ENCODE measurements at places on chromosomes 11 and 22.

- no peak for DNase-seq
Measured at GRCh38 chr11:30919389-30920152, 333.4 kb upstream of the MPPED2 start.

- no peak for DNase-seq
Measured at GRCh38 chr11:124776865-124777645, 15.0 kb upstream of the ESAM start.

DNA sequence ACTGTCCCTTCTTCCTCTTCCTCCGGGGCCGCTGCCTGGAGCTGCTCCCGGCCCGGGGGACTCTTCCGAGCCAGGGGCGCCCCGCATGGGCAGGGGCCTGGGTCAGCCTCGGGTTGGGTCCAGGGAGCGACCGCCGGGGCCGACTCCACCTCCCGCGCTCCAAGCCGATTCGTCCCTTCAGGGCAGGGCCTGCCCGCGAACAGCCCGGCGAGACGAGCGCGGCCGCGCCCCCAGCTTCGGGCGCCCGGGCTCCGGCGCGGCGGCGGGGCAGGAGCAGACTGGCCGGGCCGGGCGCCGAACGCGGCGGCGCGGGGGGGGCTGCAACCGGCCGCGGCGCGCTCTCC is at the start of gene LARGE1:
Gene LARGE1, minus strand, starts transcription at position 280 of the 344 bp plus-strand sequence.
- no peak for DNase-seq

DNA sequence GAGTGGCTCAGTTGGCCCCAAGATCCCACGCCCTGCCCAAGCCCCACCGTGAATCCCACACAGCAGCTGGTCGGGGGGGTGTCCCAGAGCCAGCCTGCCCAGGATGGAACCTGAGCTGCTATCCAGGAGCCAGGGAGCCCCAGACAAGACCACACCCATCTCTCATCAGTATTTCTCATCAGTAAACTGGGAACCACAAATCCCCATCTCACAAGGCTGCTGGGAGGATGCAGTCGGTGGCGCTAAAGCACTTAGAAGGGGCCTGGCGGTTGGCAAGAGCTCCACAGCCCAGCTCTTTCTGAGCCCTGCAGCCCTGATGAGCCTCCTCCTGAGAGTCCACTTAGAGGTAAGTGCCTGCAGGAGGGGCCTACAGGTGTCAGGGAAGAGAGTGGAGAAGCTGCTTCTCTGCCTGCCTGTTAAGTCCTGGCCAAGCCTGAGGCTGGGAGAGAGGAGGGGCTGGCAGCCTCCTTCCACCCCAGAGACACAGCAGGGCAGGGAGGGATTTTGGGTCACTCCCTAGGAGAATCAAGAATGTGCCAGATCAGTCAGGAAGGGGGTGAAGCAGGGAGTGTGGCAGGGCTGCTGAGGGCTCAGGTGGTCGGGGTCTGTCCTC is 6.1 kb downstream of the FADS3 start:
- no peak for DNase-seq

- DNase-seq, result no peak
Measured at GRCh38 chr11:10359171-10359570, 54.3 kb downstream of the ADM start.

DNA sequence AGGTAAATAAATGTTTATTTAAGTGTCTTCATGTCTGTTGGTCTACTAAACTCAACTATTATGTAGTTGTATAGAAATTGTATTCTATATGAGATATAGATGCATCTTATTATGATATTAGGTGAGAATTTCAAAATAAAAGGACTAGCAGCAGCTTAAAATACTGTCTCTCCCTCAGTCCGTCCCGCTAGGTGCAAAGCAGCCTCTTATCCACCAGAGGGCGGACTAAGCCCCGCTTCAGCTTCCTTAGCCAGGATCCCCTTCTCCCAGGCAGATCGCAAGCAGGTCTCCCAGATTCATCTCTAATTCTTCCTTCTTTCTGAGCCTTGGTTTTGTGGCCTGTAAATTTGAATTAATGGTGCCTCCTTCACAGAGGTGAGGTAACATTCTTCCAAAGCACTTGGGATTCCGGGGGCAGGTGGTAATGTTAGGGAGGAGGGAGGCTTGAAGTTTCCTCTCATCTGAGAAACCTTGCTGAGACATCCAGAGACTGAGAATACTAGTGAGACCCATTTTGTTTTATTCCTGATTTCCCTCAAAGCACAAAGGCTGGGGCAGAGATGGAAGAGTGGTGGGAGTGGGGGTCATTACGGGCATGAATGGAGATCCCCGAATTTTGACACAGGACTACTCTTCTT is 13.5 kb upstream of the INSC start:
- peak; percentile 7 for DNase-seq

DNA sequence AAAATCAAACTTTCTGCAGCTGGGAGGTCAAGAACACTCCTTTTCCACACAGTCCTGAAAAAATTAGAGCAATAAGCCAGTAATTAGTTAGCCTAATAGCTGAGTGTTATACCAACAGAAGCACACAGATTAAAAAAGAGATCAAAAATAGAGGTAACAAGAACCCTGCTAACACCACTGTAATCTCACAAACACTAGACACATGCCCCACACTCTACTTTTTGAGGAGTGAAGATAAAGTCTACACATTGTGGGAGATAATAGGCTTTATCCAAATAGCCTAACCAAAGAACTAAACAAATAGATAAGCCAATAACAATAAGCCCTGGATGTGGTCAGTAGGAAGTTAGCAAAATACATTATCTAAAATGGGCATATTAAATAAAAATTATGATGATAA is 372.7 kb upstream of the ANO5 start:
- no peak for DNase-seq

GRCh38 chr11:63866211-63866610 is 27.3 kb downstream of the MARK2 start:
- peak; percentile 53 for DNase-seq

GRCh38 chr11:35173011-35173511 is 34.1 kb downstream of the CD44 start:
- no peak for DNase-seq

DNA sequence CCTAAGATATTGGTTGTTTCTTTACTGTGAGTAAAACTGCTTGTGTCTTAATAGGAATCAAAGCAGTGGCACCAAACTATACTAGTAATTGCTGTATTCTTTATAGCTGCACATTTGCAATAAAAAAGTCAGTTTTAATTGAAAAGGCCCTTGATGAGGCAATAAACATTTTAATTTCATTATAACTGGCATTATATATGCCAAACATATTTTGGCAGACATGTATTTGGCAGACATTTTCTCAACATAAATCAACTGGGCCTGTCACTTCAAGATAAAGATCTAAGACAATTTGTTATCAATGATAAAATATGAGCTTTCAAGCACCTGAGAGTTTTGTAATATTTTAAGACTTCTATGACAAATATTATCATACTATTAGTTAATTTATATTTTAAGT is 245.7 kb downstream of the SBF2 start:
- no peak for DNase-seq

DNA sequence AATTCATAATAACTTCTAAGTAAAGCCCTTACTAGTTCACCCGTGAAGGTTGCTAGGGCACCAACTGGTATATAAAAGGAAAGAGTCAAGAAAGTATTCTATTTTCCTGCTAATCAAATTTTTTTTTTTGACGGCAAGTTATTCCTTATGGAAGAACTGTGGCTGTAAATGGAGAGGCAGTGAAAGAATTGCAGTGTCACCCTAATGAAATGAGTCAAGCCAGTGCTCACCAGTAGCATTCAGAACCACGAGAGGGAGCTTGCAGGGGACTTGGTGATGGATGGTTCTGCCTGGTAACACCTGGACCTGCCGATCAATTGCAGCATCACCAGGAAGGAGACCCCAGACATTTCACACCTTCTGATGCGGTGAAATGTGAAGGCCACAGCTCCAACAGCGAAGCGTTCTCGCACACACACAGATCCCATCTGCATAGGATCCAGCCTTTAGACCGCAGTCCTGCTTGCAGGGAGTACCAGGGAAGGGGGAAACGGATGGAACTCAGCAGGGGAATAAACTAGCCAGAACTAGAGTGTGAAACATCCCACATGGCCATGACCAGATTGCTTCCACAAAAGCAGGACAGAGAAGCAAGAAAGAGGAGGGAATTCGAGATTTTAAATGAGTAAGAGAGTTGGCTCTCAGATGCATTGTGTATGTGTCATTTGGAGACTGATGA is 326.2 kb downstream of the TBC1D22A start:
- no peak for DNase-seq

DNA sequence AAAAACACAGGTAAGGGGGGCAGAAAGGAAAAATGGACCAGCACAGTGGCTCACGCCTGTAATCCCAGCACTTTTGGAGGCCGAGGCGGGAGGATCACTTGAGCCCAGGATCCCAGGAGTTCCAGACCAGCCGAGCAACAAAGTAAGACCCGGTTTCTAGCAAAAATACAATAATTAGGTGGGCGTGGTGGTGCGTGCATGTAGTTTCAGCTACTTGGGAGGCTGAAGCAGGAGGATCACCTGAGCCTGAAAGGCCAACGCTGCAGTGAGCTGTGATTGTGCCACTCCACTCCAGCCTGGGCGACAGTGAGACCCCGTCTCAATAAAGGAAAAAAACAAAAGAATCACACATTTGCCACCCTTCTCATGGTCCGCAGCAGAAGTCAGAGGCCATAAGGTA is 519.4 kb downstream of the BRD1 start:
- DNase-seq, result no peak

DNA sequence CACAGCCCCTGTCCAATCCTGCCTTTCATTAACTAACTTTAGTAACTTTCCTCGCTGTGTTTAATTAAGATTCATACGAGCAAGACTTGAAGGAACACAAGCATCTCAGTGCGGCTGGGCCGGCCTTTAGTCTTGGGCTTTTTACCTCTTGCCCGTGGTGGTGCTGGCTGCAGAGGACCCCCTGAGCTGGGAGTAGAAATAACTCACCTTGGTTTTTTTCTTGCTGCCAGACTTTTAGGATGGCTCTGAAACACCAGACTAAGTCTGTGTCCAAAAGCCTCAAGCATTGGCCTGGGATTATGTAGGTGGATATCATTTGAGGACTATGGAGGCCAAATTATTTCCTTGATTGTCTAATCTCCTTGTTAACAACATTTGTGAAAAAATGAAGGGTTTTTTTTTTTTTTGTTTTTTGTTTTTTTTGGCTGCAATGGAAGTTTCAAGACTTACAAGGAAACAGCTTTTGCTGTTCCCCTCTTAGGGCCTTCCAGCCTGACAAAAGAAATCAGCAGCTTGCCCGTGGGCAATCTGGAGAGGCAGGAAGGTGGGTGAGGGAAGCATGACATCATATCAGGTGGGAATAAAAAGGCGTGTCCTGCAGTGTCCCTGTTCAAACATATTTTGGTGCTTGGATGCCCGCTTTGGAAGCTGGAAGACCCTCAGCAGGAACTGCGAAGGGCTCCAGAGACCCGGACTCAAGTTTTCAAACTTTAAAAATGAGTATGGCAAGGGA is 44.0 kb downstream of the SMIM38 start:
- no peak for DNase-seq

DNA sequence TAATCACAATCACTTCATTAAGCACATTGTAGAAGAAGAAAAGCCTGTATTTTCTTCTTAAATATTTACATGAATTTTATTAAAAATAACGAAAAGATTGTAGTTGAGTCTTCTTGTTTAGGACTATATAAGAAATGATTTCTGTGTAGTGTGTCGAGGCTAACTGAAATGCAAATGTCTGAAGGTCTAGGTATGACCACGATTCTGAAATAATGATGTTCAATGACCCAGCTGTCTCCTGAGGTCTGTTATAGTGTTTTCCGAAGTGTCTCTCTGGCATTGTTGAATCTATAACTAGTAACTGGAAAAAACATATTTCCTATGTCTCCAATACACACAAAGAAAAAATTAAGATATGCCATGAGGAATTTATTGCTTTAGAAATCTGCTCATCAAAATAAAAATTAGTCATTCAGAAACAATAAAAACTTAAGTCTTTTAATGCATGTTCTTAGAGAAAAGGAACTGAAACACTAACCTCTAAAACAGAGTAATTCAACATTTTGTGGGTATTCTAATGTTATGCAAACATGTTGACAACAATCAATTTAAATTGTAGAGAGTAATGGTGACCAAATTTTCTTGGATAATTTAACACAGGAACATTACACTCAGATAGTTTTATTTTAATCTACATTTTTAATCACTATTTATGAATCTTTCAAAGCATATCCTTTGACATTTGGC is 55.0 kb downstream of the CASP12 start:
- DNase-seq, result no peak

- DNase-seq, result no peak
Measured at GRCh38 chr11:132185726-132186592, 815.5 kb downstream of the NTM start.

DNA sequence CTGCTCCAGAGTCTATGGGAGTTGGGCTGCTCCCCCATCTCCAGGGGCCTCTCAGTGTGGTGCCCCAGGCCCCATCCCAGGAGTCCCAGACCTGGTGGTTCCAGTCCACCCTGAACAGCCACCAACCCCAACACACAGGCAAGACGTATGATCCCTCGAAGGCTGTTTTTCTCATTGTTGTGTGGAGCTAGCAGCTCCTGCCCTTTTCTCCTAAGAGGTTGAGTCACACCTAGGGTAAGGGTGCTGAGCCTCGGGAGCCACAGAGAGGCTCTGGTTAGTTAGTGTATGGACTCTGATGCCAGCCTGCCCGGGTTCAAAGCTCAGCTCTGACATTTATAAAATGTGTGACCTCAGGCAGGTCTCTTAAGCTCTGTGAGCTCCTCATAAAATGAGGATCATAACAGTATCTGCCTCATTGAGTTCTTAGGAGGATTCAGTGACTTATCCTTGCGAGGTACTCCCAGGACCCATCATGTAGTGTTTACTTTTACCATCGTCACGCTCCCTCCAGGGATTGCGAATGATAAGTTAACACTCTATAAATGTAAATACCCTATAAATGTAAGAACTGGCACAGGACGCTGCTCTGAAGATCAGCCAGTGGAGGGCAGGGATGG is 47.2 kb downstream of the FBLN1 start:
- DNase-seq, result no peak

- no peak for DNase-seq
Measured at GRCh38 chr11:123546515-123546914, 107.9 kb downstream of the SCN3B start.
